Esophagus muscularis mucosa (tissue), 4 donors: ENCODE measurements at places on chromosomes 16 and 17. TPM values are rescaled to one million over a fixed set of nuclear protein-coding genes. Genes with fewer than 3 reads are reported as not detected.
A peak's percentile ranks its signal among the peaks of the same experiment; 100 is the strongest.

- H3K27me3 ChIP-seq: no peaks in the 10 kb centered on the region
- DNase-seq: no peak
- no peak overlapping the region for H3K27ac ChIP-seq
Observed at GRCh38 chr16:70768203-70768580, 32.8 kb downstream of the VAC14 start.

- H3K4me1 ChIP-seq: no peaks in the 10 kb centered on the region
- no peak overlapping the region for H3K4me3 ChIP-seq
- no peaks in the 10 kb centered on the region for H3K27me3 ChIP-seq
- no peak for DNase-seq
- H3K36me3 ChIP-seq: no peaks in the 10 kb centered on the region
Observed at GRCh38 chr16:72226136-72226535, 54.2 kb upstream of the PMFBP1 start.

DNA sequence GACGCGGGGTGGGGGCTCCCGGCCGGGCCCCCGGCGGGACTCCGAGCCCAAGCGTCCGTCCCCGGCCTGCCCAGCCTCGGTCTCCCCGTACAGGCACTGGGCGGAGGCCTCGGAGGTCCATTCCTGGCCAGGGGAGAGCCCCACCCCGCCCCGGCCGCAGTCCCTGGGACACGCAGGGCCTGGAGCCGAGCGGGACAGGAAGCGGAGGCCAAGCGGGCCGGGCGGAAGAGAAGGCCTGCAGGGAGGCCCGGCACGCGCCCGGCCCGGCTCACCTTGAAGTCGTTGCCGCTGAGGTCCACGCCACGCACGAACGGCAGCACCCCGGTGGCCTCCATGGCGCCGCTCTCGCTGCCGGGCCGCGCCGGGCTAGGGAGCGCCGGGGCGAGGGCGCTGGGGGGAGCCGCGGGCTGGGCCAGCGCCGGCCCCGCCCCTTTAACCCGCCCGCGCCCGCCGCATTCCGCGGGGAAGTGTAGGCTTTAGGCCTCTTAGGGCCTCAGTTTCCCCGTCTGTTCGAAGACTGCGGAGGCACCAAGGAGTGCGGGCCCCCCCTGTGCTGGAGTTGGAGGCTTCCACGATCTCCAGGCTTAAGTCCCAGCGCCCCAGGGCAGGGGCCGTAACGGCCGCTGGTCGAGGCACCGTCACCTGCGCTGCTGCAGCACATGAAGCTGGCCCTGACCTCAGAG, at the start of gene FLII:
TSS of gene FLII (minus strand) at position 383 of the 683 bp plus-strand sequence. CDS start at position 335, 48 bp downstream.
- H3K27ac ChIP-seq: peak within 1 kb of the TSS; percentile 99
- H3K27me3 ChIP-seq: no peaks in the 10 kb centered on the region
- peak within 1 kb of the TSS; percentile 100 for H3K4me3 ChIP-seq
- DNase-seq: no peak
- peaks cover 42% of the 10 kb centered on the region for H3K36me3 ChIP-seq

DNA sequence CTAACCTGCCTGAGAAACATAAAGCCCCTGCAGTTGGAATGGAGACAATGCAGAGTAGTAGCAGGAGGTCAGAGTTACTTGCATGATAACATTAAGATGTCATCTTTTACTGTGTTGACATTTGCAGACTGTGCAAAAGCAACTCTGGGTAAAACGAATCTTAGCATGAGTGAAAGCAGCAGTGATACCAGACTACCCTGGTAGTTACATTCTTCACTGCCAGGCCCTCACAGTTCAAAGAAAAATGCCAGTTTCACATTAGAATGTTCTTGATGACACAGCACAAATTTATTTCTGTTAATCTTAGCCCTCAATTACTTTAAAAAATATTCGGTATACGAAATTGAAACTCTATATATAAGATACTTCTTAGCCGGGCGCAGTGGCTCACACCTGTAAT, 12.2 kb downstream of the MPHOSPH6 start:
- peaks cover 7% of the 10 kb centered on the region for H3K4me1 ChIP-seq
- H3K4me3 ChIP-seq: no peak overlapping the region
- H3K27me3 ChIP-seq: no peaks in the 10 kb centered on the region
- H3K36me3 ChIP-seq: peaks cover 27% of the 10 kb centered on the region
- no peak overlapping the region for H3K27ac ChIP-seq

The MEIOC gene
- total RNA-seq: not detected

The GRB2 gene
- 84.3 TPM for total RNA-seq
